Activated naive CD4-positive, alpha-beta T cell treated with anti-CD3 and anti-CD28 coated beads, Interleukin-2, amount 50 U/mL, for 72 hours (primary cell): ENCODE measurements at places on chromosomes 13 and 19.

- DNase-seq = no peak
Observed at GRCh38 chr19:947090-947706, 21.4 kb downstream of the ARID3A start.

GRCh38 chr13:41678249-41678648 lies 220.9 kb downstream of the RGCC start:
- DNase-seq = no peak

- no peak for DNase-seq
Observed at GRCh38 chr19:2266183-2266993, 10.2 kb upstream of the JSRP1 start.

DNA sequence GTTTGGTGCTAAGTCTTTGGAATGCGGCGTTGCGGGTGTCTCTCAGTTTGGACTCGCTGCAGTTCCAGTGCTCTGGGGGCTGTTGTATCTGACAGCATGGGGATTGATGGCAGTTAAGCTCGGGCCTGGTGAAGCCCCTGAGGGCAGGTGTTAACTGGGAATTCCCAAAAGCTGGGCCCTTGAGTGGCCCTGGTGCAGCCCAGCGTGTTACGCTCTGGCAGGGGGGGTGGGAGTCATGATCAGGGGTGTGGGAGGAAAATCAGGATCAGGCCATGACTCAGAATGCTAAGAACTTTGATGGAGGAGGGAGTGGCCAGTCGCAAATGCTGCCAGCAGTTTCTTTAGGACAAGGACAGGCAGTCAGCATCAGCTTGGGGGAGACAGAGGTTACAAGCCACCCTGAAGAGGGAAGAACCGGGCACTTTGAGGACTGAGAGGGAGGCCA lies 19.6 kb downstream of the AP2A1 start:
- DNase-seq = no peak

DNA sequence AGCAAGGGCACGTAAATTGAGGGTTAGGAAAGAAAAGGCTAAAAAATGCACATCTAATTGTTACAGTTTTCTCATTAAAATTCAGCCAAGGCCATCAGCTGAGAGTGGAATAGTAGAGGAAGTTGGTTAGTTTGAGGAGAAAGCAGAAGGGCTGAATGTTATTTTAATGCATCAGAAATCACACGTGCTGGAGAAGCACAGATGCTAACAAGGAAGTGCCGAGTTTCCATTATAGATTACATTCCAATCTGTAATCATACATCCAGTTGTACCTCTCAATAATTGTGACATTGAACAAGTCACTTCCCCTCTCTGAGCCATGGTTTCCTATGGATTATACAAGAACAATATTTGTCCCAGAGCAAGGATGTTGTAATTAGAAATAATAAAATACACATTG lies 25.1 kb downstream of the FPR3 start:
- no peak for DNase-seq
